ENCODE measurements at places on chromosomes 3 and 15.

DNA sequence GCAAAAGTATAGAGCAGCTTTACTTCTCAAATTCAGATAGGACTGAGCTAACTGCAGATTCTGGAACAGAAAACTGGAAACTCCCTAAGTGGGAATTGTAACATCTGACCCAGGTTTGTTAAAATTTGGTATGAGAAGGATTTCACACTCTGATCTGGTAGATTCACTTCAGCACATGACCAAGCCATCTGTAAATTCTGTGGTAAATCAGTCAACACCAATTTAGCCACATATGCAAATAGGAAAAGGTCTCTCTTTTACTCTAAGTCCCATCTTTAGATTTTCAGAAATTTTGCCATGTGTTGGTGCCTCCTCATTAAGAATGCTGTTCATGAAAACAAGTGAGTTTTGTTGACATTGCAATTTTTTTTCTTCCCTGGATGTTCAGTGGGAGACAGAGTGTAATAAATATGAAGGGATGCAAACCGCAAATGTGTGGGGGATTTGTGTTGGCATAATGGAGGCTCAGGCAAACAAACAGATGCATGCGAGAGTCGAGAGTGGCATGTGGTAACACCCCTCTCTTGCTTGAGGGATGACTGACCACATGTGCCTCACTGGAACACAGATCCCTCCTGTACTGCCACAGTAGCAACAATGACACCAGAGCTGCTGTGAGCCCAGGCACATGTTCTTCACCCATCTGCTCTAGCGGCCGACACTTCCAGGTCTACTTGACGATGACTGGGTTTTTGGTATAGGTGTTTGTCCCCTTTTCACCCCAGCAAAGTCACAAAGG lies 146.6 kb downstream of the FEZF2 start:
- no peak for DNase-seq

- DNase-seq, result no peak
Observed at GRCh38 chr15:67030036-67030762, 35.2 kb upstream of the SMAD3 start.

- DNase-seq, result no peak
Observed at GRCh38 chr3:38165722-38166387, 518 bp downstream of the OXSR1 start.

- DNase-seq, result no peak
Observed at GRCh38 chr3:159265705-159266104, 463.9 kb downstream of the MFSD1 start.

DNA sequence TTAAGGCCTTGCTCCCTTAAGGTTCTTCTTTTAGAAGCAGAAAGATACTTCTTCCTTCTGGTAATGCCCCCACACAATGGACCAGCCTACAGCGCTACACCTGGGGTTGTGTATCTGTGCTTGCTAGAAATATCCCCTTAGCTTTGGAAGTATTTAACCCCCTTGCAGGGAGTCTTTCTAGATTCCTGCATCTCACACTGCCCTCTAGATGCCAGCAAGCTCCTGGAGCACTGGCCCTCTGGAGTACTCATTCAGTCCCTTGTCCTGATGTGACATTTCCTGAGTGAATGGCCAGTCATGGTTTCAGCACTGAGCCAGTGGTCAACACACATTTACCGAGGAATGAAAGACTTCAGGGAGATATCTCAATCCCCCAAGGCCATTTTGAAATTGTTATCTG lies 30.4 kb upstream of the RBP2 start:
- no peak for DNase-seq

GRCh38 chr3:5798809-5799208 lies 611.3 kb downstream of the EDEM1 start:
- DNase-seq, result no peak

- DNase-seq, result no peak
Observed at GRCh38 chr3:47865192-47865591, 62.3 kb downstream of the DHX30 start.

DNA sequence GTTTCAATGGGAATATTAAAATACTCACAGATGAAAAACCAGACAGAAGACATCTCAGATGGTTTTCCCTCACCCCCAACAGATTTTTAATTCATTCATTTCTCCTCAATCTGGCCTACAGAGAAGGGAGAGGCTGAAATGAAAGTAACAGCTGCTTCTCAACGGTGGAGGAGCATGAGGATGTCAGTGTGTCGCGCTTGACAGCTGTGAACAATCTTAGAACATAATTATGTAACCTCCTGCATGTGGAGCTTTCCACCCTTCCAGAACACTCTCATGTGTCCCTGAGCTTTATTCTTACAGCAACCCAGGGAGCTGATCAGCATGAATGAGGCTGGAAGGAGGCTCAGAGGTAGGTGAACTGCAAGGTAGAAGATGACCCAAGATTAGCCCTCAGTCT lies 52.7 kb downstream of the MB21D2 start:
- DNase-seq, result no peak

DNA sequence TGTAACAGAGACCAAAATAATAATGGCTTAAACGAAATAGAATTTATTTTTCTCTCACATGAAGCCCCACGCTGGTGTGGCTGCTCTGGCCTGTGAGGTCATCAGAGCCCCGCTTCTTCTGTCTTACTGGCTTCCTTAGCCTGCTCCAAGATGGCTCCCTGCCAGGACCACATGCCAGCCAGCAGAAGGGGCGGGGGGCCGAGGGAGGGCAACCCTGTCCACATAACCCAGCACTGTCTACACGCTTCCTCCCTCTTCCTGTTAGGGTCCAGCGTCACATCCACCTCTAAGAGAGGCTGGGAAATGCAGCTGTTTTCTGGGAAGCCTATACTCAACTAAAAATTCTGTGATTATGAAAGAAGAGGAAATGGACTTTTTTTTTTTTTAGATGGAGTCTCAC lies 107.9 kb upstream of the DLG1 start:
- DNase-seq, result peak; percentile 73

GRCh38 chr15:94457661-94458060 lies 226.3 kb downstream of the MCTP2 start:
- DNase-seq, result no peak

GRCh38 chr3:118108769-118109168 lies 925.9 kb downstream of the IGSF11 start:
- DNase-seq, result no peak

GRCh38 chr3:53426918-53427317 lies 67.5 kb upstream of the CACNA1D start:
- DNase-seq, result no peak

DNA sequence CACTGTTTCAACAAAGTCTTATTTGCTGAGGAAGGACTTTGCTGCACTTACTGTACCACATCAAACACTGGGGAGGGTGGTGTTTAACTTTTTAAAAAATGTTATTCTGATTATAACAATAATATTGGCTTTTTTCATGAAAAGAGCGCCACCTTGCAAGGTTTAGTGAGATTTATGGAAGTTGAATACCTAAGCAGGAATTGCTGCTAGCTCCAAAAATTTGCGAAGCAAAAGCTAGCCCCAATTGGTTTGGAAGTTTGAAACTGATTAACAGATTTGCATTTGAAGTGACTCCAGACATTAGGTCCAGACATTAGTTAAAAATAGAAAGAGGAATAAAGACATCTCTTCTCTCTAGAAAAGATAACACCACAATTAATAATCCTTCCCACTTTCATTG lies 6.7 kb downstream of the ZIC1 start:
- DNase-seq, result no peak

- DNase-seq, result no peak
Observed at GRCh38 chr3:86723433-86723832, 267.5 kb downstream of the VGLL3 start.

GRCh38 chr3:58492494-58492905 lies 604 bp downstream of the KCTD6 start:
- no peak for DNase-seq

DNA sequence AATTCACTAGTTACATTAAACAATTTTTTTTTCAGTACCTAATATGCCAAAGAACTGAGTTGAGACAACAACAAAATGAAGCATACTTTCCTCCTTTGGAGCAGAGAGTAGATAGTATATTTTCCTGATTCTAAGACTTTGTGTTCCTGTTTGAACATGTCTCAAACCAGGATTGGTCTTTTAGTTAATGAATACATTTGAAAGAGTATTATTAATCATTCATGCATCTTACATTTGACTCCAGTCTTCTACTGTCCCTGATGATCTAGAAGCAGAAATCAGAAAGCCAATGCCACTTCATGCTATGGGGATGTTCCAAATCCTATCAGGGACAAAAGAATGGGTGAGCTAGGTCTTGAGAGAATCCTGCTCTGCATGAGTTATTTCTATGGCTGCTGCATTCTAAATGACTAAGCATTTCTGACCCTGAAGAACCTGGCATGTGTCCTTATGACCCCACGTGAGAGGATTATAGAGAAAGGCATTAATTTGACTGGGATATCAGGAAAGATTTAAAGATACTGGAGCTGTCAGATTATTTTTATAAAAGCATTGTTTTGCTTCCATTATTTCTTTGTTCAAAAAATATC lies 32.9 kb upstream of the MBNL1 start:
- no peak for DNase-seq

DNA sequence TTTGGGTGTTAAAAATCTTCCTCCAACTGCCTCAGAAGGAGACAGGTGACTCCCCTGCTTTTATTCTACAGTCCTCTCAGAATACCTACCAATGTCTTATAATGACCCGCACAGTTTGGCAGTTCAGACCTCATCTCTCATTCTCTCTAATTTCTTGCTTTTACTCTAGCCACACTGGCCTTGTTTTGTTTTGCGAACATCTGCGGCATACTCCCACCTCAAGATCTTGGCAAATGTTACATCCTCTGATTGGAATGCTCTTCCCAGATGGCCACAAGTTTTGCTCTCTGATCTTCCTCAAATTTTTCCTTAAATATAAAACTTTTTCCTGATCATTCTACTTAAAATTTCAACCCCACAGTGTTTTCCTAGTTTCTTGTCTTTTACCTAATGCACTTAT lies 94.1 kb downstream of the PLSCR2 start:
- no peak for DNase-seq

DNA sequence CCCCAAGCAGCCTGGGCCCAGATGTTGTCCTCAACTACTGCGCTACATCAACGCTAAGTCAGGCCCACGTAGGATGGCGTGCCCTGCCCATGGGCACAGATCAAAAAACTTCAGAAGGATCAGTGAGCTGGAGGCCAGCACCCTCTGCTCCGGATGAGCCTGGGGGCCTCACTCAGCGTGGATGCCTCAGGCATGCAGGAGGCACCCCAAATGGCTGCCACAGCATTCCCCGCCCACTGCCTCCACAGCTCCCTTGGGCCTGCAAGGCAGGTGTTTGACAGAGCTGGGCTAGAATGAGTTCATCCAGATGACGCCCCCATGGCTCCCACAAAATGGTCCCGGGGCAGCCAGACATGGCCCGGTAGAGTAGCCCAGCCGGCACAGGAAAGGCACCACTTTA lies 7.1 kb downstream of the ATP2B2 start:
- no peak for DNase-seq

DNA sequence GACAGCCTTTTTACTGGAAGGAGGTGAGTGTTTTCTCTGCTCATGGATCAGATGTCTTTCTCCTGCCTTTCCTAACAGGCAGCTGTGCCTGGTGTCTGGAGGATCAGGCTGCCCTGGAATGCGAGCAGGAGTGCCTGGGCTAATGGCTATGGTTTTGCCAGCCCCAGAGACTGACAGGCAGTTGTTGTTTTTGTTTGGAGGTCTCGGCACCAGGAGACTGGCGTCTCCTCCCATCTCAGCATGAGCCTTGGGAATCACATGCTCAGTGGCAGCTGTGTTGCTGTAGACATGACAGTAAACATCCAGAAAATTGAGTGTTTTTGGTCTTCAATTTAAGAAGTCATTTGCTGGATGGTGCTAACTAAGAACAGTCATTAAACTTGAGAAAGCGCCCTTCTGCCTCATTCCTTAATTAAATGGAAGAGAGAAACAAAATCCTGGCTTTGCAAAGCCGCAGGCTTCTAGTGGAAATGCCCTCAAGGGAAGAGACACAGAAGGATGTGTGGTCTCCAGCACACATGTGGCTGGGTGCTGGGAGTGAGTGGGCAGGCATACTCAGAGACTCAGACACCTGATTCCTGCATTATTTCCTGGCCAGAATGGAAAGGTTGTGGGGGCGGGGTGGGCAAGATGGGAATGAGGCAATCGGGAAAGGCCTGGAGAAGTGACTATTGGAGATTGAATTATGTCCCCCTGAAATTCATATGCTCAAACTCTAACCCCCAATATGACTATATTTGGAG lies 97.0 kb upstream of the NMNAT3 start:
- no peak for DNase-seq

DNA sequence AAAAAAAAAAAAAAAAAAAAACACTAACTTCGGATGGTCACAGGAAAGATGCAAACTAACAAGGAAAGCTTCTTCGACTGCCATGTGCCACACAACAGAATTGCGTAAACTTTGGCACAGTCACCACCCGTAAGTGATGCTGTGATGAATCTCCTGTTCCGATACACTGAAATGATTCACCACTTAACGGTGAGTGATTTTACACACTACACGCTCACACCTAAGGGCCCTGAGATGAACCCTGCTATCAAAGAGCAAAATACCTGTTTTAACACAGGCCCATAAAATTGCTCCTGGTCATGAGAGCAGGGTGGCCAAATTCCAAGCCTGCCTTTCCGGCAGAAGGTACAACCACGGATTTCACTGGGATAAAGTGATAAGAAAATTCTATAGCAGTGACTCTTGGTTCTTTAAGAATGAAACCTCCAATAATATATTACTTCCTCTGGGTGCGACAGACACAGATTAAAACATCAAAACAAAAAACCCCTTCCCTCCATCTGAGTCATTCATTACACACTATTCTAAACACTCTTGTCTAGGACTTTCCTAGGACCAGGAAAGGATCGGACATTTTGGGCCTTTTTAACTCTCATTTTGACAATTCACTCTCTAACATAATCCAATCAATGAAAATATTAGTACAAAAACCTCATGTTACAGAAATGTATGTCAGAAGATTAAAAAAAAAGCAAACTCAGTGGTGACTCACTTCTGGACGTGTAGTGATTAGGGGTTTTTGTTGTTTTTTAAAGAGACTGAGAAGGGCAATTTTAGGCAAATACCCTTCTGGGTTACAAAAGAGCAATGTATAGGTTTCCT lies 28.3 kb downstream of the LRIG1 start:
- DNase-seq, result no peak

DNA sequence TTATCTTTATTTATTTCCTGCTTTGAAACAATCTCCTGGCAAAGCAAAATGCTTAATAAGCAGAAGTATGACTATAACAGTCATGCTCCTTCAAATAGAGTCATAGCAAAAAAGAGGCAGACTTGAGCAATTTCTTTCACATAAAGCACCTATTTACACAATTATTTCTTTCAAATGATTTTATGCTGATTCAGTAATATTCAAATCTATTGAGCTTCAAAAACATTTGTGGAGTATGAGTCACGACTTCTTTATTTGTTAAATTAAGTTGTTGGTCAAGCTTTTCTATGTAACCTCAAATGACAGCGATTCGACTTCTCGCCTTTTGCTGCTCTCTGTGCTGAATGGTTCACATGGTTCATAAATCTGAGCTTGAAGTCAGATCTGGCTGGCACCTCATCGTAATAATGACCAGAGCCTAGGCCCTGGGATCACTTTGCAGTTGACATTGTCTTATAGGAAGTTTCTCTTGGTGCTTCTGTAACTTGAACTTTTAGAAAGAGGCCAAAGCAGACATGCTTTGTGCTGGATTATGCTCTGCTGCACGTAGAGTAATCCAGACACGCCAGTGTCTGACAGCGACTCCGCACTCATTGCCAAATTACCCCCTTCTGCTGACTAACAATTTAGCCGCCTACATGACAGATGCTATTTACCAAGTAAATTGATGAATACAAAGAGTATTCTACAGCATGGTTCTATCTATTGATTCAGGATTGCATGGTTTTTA lies 139.0 kb downstream of the MCTP2 start:
- DNase-seq, result no peak

- DNase-seq, result no peak
Observed at GRCh38 chr3:76679541-76679940, 360.4 kb upstream of the ROBO2 start.

Measured in upper lobe of right lung (tissue), 1 donor.